ENCODE measurements at places on chromosomes 4 and X. TPM values are rescaled to one million over a fixed set of nuclear protein-coding genes. Genes with fewer than 3 reads are reported as not detected.

DRD5 gene
- not detected for total RNA-seq

GRCh38 chrX:68754406-68754805 is 74.4 kb upstream of the EFNB1 start:
- DNase-seq: no peak

GRCh38 chr4:182918791-182919302 is 1.7 kb upstream of the DCTD start:
- DNase-seq: no peak

DNA sequence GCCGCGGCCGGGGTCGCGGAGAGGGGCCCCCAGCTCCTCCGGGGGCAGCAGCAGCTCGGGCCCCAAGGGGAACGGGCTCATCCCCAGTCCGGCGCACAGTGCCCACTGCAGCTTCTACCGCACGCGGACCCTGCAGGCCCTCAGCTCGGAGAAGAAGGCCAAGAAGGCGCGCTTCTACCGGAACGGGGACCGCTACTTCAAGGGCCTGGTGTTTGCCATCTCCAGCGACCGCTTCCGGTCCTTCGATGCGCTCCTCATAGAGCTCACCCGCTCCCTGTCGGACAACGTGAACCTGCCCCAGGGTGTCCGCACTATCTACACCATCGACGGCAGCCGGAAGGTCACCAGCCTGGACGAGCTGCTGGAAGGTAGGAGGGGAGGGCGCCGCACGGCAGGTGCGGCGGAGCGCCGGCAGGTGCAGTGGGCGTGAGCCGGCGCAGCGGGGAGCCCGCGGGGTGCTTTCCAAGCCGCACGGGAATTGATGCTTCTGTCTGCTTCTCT is 886 bp downstream of the DCLK2 start:
- peak; percentile 28 for DNase-seq

DNA sequence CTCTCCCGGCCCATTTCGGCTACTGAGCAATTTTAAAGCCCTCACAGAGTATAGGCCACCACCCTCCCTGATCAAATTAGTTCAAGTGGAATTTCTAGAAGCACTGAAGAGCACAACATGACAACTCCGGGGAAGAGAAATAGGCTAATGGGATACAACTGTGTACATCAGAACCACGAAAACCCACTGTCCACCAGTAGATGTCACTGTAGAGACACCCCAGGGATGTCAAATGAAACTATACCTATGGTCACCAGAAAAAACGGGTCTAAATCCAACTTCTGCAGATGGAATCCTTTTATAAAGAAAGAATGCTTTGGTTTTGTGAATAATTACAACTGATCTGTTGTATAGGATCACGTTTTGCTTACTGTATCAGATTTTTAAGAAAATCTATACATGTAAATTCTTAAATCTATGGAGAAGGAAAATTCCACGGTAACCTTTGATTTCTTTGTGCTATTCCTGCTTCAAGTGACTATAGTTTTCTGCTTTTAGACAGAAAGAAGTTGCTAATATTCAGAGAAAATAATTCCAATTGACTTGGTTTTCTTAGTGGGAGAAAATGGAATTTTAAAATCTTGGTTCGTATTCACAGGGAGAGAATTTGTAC is 29.5 kb upstream of the MAP3K15 start:
- peak; percentile 26 for DNase-seq

DNA sequence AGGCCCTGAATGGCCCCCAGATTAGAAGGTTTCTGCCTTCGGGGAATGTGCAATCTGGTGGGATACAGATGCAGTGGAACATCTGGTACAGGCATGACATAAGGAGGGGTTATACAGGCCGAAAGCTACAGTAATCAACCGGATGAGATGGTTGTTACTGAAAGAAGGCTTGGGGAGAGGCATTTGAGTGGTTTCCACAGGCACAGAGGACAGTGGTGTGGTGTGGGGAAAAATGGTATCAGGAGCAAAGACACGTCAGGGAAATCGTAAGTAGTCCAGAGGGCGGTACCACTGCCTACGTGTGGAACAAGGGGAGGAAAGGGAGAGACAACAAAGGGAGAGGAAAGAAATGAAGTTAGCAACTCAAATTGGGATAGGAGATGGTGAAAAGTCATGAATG is 3.0 kb downstream of the PDLIM3 start:
- no peak for DNase-seq

GRCh38 chr4:151933122-151933827 is 172.5 kb upstream of the GATB start:
- DNase-seq: no peak

DNA sequence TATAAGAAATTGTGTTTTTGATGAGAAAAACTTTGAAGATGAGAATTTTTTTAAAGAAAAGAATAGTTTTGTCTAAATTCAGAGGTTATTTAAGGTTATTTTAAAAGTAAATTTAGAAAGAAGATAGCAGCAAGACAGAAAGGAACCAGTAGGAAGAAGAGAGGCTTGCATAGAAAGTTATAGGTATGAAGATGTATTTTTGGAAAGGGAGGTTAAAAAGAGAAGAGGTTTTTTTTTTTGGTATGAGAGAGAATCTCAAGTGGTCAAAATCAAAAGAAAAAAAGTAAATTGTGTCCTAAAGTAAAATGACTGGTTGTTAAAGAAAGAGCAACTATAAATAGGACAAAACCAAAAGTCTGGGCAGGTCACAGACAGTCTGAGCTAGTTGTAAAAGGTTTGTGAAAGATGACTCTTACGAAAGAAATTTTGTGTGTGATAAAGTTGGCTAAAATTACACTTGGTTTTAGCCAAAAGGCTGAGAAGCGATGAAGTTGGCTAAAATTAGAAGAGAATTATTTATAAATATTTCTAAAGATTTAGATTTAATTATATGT is 16.4 kb upstream of the EIF4E start:
- DNase-seq: no peak
